ENCODE measurements at places on chromosomes 16 and 17.
A peak's percentile ranks its signal among the peaks of the same experiment; 100 is the strongest.

- H3K27ac ChIP-seq, result peak overlapping the region; percentile 84
- no peaks in the 10 kb centered on the region for H3K36me3 ChIP-seq
- H3K4me1 ChIP-seq, result peaks cover 45% of the 10 kb centered on the region
- H3K27me3 ChIP-seq, result peaks cover 9% of the 10 kb centered on the region
- DNase-seq, result peak; percentile 95
- H3K4me3 ChIP-seq, result peak overlapping the region; percentile 8
Observed at GRCh38 chr17:77734371-77735080, 224.0 kb upstream of the TNRC6C start.

DNA sequence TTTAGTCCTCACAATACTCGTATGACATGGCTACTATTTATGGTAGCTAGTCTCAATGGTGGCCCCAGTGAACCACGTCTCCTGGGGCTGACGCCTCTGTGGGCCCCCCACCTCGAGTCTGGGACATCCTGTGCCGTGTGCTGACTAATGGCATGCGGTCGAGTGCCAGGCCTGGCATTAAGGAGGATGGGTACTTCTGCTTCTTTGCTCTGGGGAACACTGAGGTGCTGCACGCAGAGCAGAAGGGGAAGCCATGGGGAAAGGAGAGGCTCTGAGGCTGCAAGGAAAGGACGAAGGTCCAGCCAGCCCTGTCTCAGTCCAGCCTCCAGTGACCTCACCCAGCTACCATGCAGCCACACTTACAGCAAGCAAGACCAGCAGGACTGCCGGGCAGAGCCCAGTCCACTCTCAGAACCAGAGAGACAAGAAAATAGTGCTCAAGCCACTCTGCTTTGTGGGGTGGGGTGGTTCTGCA, 5.7 kb upstream of the MPRIP start:
- no peaks in the 10 kb centered on the region for H3K36me3 ChIP-seq
- no peak overlapping the region for H3K4me3 ChIP-seq
- peaks cover 21% of the 10 kb centered on the region for H3K4me1 ChIP-seq
- H3K27ac ChIP-seq, result peak overlapping the region; percentile 57

DNA sequence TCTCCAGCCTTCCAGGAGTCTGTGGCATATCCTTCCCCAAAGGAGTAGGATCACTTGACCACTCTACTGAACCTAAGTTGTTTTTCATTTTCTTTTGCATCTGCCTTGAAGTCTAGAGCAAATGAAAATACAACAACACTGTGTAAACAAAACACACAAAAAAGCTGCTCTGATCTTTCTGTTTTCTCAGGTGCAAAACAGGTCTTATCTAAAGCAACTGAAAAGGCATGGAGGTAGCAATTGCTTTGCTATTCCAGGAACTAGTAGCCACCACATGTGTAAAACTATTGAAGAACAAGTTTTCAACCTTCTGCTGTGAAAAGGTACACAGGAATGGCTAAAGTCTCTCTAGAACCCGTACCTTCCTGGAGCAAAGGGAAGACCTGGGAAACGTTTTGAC, 127.1 kb downstream of the PITPNC1 start:
- no peaks in the 10 kb centered on the region for H3K4me1 ChIP-seq
- DNase-seq, result no peak
- H3K27me3 ChIP-seq, result no peaks in the 10 kb centered on the region
- H3K27ac ChIP-seq, result no peak overlapping the region
- H3K36me3 ChIP-seq, result no peaks in the 10 kb centered on the region

DNA sequence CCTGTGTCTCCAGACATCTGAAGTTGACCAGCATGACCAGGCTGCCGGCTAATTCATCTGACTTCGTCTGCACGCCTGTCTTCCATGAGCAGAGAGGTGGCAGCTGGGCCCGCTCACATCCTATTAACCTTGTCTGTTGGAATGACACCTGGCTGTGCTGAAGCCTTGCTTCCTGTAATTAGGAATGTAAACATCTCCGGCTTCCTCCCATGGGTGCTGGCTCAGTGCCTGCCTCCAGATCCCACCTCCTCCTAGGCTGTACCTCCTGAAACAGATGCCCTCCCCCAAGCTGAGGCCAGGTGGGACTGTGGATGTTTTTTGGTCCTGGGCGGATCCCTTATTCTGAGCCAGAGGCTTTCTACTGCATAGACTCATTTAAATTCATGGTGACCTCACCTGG, 296.3 kb downstream of the HS3ST4 start:
- no peaks in the 10 kb centered on the region for H3K27me3 ChIP-seq
- H3K36me3 ChIP-seq, result no peaks in the 10 kb centered on the region
- no peaks in the 10 kb centered on the region for H3K4me1 ChIP-seq
- H3K27ac ChIP-seq, result no peak overlapping the region
- H3K4me3 ChIP-seq, result no peak overlapping the region

GRCh38 chr17:50190603-50191358, 10.7 kb downstream of the COL1A1 start:
- no peak overlapping the region for H3K4me3 ChIP-seq
- H3K27ac ChIP-seq, result no peak overlapping the region
- peaks cover 12% of the 10 kb centered on the region for H3K36me3 ChIP-seq
- no peaks in the 10 kb centered on the region for H3K27me3 ChIP-seq
- no peaks in the 10 kb centered on the region for H3K4me1 ChIP-seq

GRCh38 chr17:81417049-81417878, 22.0 kb downstream of the BAHCC1 start:
- peak overlapping the region; percentile 96 for H3K27ac ChIP-seq
- H3K4me1 ChIP-seq, result peaks cover 67% of the 10 kb centered on the region
- no peak for DNase-seq
- H3K4me3 ChIP-seq, result no peak overlapping the region

DNA sequence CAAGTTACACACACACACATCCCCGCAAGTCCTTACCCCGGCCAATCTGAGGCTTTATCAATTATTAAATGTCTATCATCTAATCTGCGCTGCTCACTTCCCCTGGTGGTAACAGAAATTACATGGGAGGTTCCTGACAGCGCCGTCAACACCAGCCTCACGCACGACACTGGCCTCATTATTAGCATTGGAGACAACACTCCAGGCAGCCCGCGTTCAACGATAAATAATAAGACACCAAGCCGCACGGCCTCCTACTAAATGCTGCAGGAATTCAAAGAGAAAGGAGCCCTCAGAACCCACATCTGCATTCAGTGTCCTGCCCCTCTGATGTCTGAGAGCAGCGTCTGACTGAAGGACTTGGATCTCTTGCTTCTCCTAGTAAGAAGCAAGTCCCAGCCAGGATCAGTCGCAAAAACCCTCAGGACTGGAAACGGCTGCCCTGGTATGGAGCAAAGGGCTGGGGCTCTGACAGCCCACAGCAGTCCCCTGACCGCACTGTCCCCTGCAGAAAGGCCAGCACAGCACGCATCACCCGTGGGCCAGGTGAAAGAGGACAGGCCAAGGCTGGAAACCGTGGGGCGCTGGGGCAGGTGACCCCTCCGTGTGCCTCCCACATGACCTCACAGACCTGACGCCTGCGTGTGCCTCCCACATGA, 7.6 kb upstream of the RPH3AL start:
- no peak overlapping the region for H3K4me3 ChIP-seq
- H3K27me3 ChIP-seq, result no peaks in the 10 kb centered on the region
- H3K4me1 ChIP-seq, result peaks cover 12% of the 10 kb centered on the region
- no peak overlapping the region for H3K27ac ChIP-seq
- no peaks in the 10 kb centered on the region for H3K36me3 ChIP-seq

DNA sequence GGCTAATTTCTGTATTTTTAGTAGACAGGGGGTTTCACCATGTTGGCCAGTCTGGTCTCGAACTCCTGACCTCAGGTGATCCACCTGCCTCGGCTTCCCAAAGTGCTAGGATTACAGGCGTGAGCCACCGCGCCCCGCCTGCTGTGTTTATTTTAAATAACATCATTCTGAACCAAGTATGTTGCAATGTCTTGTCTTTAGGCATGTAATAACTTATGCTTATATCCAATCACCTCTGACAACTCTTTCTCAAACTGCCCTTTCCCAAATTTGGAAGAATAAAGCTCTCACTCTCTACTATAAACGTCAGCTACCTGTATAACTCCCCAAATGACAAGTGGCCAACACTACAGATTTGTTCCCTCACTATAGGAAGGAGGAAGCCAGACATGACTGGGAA, 103.1 kb upstream of the FA2H start:
- H3K36me3 ChIP-seq, result no peaks in the 10 kb centered on the region
- DNase-seq, result no peak
- no peaks in the 10 kb centered on the region for H3K4me1 ChIP-seq
- H3K27me3 ChIP-seq, result no peaks in the 10 kb centered on the region
- no peak overlapping the region for H3K4me3 ChIP-seq

DNA sequence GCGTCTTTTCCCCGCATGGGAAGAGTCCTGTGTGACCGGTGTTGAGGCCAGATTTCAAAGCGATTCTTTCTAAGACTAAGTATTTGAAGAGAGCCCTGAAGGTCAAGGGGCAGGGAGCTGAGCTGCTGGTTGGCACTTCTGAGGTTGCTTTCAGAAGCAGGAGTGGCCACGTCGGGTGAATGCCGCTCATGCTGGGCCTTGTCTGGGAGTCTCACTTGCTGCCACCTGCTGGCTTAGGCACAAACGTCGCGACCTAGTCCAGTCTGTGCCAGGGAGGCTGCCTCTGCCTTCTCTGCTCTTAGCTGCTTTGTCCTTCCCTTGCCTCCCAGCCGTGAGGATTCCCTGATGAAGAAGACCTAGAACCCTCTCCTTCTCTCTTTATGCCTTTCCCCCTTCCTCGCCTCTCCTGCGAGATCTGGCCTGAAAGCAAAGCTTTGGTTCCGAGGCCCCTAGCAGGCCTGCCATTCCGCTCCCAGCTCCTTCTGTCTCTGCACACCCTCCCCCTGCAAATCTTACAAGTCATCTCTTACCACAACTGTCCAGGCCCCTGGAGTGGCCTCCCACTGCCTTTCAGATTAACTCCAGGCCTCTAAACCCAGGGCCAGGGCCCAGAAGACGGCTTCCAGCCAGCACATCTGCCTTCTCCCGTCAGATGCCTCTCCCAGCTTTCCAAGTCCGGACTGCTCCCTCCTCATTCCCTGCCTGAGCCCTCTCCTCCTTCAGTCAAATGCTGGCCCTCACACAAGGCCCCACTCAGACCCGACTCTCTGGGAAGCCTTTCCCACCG, 11.4 kb downstream of the CTNS start:
- no peaks in the 10 kb centered on the region for H3K4me1 ChIP-seq
- peaks cover 44% of the 10 kb centered on the region for H3K36me3 ChIP-seq
- H3K27me3 ChIP-seq, result no peaks in the 10 kb centered on the region
- no peak overlapping the region for H3K4me3 ChIP-seq
- no peak overlapping the region for H3K27ac ChIP-seq

DNA sequence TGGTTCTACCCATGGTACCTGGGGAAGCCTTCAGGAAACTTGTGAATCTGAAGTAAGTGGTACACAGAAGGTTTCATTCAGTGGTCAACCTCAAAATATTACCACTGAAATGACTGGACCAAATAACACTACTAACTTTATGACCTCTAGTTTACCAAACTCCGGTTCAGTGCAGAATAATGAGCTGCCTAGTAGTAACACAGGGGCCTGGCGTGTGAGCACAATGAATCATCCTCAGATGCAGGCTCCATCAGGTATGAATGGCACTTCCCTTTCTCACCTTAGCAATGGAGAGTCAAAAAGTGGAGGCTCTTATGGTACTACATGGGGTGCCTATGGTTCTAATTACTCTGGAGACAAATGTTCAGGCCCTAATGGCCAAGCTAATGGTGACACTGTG, 55.9 kb upstream of the SLC5A11 start:
- H3K4me3 ChIP-seq, result no peak overlapping the region
- H3K27ac ChIP-seq, result no peak overlapping the region
- no peaks in the 10 kb centered on the region for H3K27me3 ChIP-seq
- DNase-seq, result no peak
- H3K4me1 ChIP-seq, result peaks cover 4% of the 10 kb centered on the region

- no peaks in the 10 kb centered on the region for H3K27me3 ChIP-seq
- H3K4me3 ChIP-seq, result no peak overlapping the region
- H3K4me1 ChIP-seq, result peaks cover 17% of the 10 kb centered on the region
- H3K36me3 ChIP-seq, result no peaks in the 10 kb centered on the region
- no peak overlapping the region for H3K27ac ChIP-seq
Observed at GRCh38 chr17:73189417-73190099, 3.3 kb upstream of the COG1 start.

GRCh38 chr17:44915321-44915726, at the start of gene GFAP:
Gene GFAP (minus strand): TSS chr17:44915500. CDS start chr17:44915486, 14 bp downstream.
- H3K27ac ChIP-seq, result peak within 1 kb of the TSS; percentile 76
- DNase-seq, result no peak
- peaks cover 12% of the 10 kb centered on the region for H3K27me3 ChIP-seq
- H3K4me1 ChIP-seq, result no peaks in the 10 kb centered on the region
- H3K4me3 ChIP-seq, result no peak within 1 kb of the TSS

- H3K4me1 ChIP-seq, result peaks cover 18% of the 10 kb centered on the region
- DNase-seq, result peak; percentile 51
- H3K27me3 ChIP-seq, result no peaks in the 10 kb centered on the region
Observed at GRCh38 chr16:53053967-53054669, 673 bp upstream of the CHD9 start.

- H3K27ac ChIP-seq, result peak overlapping the region; percentile 65
- H3K36me3 ChIP-seq, result no peaks in the 10 kb centered on the region
- H3K4me3 ChIP-seq, result no peak overlapping the region
- H3K27me3 ChIP-seq, result no peaks in the 10 kb centered on the region
- peaks cover 15% of the 10 kb centered on the region for H3K4me1 ChIP-seq
- peak; percentile 79 for DNase-seq
Observed at GRCh38 chr17:57868007-57868909, 18.4 kb upstream of the MRPS23 start.

DNA sequence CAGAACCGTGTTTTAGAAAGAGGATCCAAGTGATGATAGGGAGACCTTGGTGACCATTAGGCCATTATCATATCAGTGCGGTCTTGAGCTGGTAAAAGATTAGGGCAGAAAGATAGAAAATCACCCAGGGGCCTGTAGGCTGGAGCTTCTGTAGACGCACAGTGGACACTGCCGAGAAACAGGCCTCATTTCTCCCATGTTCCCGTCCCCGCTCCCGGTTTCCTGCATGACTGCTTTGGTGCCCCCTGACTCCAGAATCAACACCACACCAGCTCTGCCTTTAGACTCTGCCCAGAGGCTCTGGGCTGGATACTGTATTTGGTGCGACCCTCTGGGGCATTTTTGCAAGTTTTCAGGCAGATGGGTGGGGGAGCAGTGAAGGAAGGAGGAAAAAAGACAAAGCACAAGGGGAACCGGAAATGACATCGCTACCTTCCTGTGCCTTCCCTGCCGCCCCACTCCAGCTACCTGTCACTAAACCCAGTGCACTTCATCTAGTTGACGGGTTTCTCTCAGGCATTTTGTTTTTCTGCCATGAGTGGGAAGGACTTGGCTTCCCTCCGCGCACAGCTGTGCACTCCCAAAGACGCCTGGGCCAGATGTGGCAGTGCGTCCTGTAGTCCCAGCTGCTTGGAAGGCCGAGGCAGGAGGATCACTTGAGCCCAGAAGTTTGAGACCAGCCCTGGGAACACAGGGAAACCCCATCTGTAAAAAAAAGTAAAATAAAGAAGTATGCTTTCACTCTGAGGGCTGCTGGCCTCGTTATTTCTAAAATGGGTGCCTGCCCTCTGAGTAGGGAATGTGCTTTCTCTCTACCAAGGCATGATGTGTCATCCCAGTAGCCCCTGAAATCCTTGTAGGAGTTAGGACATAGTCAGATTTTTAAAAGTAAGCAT, 214.1 kb downstream of the RPTOR start:
- DNase-seq, result no peak
- H3K27ac ChIP-seq, result no peak overlapping the region
- peaks cover 29% of the 10 kb centered on the region for H3K36me3 ChIP-seq
- no peaks in the 10 kb centered on the region for H3K27me3 ChIP-seq

- H3K4me3 ChIP-seq, result no peak overlapping the region
- no peak overlapping the region for H3K27ac ChIP-seq
- H3K36me3 ChIP-seq, result no peaks in the 10 kb centered on the region
Observed at GRCh38 chr17:75091855-75092327, 4.1 kb downstream of the SLC16A5 start.

All from heart right ventricle (tissue), 16 donors.